ENCODE measurements at places on chromosomes 4 and X.

GRCh38 chr4:132328761-132329160 is 820.3 kb upstream of the PCDH10 start:
- DNase-seq = no peak

DNA sequence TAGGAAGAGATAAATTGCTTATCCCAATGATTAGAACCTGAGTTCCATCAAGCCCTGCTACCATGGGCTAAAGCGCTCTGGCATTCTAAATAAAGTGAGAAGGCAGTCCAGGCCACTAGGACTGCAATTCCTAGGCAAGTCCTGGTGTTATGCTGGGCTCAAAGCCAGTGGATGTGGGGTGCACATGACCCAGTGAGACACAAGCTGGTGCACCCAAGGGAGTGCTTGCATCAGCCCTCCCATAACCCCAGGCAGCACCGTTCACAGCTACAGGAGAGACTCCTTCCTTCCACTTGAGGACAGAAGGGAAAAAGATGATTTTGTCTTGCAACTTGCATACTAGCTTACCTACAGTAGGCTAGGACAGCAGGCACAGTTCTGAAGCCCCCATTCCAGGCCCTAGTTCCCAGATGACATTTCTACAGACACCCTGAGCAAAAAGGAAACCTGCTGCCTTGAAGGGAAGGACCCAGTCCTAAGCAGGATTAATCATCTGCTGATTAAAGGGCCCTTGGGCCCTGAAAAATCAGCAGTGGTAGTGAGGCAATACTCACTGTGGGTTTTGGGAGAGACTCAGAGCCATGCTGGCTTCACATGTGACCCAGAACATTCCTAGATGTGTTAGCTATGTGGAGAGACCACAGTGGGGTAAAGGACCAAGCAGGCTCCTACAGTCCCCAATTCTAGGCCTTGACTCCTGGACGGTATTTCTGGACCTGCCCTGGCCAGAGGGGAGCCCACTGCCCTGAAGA is 77.8 kb downstream of the KLHL13 start:
- no peak for DNase-seq

DNA sequence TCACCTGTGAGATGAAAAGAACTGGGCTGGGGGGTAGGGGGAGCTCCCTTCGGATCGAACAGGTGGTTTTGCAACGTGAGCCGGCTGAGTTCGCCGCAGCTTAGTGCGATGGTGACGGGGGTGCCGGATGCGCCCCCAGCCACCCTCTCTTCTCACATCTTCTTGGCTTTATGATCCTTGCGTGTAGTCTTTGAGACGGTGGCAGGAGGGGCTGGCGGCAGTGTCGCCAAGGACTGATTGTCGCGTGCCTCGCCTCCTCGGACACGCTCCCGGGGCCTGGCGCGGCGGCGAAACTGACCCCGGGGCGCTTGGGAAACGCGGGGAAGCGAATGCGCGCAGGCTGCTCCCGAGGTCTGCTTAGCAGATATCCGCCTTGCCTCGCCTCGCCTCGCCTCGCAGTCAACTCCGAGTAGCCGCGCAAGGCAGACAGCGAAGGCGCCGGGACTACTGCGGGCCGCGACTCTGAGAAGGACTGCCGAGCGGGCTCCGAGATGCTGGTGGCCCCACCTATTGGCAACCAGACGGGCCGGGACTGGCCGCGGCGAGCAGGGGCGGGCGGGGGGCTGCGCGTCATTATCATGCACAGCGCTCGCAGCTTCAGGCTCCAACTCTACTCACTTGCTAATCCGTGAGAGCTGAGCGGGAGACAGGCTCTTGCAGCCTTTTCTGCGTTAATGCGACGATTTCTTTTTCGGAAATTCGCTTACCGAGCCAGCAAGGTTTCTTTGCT is 1.5 kb downstream of the GRID2 start:
- DNase-seq = no peak

DNA sequence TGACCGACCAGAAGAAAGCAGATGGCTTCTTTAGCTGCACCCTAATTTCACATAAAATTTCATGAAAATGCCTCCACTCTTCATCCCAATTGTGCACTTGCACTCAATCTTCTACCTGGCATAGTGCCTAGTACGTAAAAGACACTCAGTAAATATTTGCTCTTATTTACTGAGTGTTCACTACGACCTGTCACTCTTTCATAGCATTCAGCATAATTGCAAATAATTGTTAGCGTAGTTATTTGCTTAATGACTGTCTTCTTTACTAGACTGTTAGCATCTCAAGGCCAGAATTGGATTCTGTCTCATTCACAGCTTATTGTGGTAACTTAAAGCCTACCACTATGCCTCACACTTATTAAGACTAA is 130.2 kb downstream of the ENOX2 start:
- DNase-seq = no peak

DNA sequence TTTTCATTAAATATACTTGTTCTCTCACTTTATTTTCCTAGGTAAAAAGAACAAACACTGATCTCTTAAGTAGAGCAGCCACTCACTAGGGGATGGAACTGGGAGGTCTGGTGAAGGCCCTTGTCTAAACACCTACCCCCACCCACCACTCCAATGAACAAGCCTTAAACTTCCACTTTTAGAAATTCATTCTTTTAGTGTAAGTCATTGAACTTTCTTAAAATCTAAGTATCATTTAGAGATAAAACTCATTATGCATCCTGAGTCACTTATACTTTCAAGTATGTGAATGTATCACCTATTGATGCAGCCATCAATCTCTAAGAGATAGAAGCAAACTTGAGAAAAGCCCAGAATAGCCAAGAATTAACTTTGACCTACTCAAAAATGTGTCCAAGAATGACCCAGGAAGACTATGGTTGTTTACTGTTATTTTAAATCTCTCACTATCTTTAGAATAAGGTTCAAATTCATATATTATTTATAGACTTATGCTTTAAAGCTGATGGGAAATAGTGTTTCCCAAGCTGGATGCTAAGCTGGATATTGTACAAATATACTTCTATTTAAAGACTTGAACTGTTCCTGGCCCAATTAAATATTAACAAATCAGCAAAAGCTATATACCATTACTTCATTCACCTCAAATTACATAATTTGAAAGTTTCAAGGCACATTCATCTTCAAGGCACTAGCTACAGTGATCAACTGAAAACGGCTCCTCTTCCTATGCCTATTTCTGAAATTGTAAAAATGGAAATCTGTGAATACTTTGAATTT is 49.5 kb downstream of the CAMK2D start:
- DNase-seq = no peak

DNA sequence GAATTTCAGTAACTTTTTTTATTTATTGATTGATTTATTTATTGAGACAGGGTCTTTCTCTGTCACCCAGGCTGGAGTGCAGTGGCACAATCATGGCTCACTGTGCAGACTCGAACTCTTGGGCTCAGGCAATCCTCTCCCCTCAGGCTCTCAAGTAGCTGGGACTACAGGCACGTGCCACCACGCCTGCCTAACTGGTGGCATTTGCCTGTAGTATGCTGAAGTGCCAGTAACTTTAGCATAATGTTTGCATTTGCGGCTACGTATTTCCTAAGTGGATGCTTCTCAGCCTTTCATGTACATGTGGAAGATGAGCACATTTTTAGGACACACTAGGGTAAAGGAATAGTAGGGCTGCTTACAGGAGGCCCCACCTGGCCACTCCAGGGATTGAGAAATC is 45.3 kb upstream of the ATXN3L start:
- no peak for DNase-seq

DNA sequence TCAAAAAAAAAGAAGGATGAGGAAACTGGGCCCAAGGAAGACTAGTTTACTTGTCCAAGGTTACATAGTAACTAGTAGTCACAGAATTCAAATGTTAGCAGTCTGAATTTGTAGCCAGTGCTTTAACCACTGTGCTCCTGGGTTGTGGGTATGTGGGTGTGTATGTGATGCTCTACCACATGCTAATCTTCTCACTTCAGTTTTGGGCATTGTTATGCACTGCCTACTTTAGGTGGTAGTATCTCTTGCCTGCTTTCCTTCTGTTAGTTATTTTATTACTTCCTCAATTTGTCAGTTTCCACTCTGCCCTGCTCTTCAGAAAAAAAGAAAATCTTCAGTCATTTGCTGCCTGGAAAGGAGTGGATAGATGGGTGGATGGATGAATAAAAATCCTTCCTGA is 219.2 kb downstream of the RPA4 start:
- DNase-seq = no peak

Measured in spleen (tissue), 13 donors.